ENCODE measurements at places on chromosomes 5 and 9.

DNA sequence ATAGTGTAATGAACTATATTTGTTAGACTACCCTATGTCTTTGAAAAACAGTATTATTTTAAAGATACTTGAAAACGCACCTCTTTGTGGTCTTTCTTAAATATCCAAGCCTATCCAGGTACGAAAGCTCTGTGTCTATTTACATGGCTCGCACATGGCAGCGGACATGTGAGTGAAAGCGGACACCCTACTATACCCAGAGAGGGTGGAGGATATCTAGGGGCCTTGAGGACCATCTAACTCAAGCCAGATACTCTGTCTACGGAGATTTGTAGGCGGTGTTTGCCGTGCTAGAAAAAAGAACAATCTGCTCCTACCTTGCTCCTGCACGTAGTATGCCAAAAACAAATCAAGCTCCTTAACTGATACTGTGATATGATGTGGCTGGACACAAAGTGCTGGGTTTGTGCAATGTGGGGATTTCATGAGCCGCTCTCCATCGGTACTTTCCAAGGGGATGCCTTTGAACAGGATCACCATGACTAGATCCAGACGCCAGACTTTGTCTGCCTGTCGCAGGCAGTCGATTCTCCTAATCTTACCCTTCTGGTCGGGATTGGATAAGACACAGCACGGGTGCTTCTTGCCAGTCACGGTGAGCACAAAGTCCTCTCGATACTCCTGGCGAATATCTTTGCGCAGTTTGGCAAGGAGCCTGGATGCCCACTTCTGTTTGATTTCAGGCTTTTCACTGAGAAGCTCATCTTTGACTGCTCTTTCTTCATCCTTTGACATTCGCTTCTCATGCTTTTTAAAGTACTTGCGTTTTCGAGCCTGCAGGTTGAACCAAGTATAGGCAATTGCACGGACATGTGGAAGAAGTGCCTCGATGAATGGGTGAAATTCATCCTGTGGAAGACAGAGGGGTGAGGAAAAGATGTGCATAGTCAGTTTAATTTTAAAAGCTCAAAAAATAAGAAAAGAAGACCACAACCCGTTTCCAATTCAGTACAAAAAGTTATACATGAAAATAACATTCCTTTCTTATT, 7.0 kb downstream of the NFIB start:
- no peak for DNase-seq

- DNase-seq = no peak
Observed at GRCh38 chr9:10855847-10856246, 243.0 kb upstream of the PTPRD start.

- no peak for DNase-seq
Observed at GRCh38 chr9:21070906-21071305, 6.8 kb downstream of the IFNB1 start.

DNA sequence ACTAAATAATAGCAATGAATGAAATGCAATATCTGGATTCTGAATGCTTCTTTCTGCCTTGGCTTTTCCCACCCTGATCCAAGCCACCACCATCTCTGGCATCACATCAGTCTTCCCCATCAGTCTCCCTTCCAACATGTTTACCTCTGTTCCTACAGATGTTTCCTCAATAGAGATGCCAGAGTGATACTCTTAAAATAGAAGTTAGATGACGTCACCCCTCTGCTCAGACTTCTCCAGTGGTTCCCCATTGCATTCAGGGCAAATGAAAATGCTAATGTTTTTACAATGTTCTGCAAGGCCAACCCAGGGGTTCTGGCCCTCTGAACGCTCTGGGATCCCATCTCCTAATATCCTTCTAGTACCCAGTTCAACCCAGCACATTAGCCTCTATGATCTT, 305.8 kb downstream of the TRIM32 start:
- DNase-seq = no peak

GRCh38 chr5:142568283-142568995, 117.5 kb downstream of the FGF1 start:
- no peak for DNase-seq

- no peak for DNase-seq
Observed at GRCh38 chr5:9549941-9550340, 4.1 kb upstream of the SEMA5A start.

- no peak for DNase-seq
Observed at GRCh38 chr5:92206681-92207080, 823.6 kb upstream of the ARRDC3 start.

DNA sequence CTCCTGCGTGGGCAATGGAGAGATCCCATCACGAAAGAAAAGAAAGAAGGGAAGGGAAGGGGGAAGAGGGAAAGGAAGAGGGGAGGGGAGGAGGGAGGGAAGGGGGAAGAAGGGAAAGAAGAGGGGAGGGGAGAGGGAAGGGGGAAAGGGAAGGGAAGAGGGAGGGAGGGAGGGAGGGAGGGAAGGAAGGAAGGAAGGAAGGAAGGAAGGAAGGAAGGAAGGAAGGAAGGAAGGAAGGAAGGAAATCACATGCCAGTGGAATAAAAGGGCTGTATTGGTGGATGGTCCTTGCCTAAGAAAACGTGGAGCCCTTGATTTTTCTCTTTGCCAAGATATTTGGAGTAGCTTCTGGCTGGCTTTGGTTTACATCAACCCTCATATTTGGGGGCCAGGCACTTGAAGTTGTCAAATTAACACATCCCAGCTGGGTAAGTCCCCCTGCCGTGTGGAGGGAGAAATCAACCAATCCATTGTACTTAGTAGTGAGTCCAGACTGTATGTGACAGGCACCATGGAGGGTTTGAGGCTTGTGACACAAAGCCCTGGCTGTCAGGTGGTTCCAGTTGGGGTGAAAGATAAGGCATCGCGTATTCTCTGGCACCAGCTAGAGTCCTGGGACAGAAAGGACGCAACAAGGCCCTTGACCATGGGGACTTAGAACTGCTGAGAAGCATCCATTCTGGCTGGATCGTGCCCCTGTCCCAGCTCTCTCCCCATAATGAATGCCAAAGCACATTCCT, 23.7 kb downstream of the IDNK start:
- DNase-seq = no peak

- DNase-seq = no peak
Observed at GRCh38 chr9:124377551-124378406, 37.5 kb downstream of the PSMB7 start.

All from spinal cord (tissue), 10 donors.